ENCODE measurements at places on chromosomes 4 and X. TPM values are rescaled to one million over a fixed set of nuclear protein-coding genes. Genes with fewer than 3 reads are reported as not detected.
A peak's percentile ranks its signal among the peaks of the same experiment; 100 is the strongest.

DNA sequence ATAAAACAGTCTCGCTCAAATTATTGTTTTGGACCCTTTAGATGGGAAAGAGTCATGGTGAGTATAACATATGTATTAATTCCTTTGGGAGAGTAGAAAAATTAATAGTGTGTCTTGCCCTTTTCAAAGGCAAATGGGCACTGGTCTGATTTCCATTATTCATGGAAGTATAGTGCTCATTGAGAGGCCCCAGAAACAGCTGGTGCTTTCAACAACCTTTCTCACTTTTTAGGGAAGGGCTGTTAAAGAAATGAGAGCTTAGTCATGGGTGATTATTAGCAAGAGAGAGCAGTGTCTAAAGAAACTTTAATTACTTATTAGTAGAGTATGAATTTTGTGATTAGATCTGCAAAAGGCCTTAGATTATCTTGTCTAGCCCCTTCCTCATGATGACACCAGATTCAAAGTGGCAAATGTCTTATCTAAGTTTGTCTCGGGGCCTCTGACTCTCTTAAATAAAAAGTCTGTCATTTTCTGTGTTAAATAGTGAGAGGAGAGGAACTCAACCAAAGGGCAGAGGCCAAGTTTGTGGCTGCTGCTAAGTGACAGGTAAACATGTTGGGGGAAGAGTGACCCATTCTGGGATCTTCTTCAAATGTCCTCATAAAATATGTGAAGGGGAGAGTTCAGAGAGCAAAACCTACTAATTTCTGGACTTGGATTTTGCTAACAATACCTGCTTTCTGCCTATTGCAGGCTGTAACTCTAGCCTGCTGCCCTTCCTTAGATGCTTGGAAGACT lies 110.6 kb downstream of the REPS2 start:
- no peaks in the 10 kb centered on the region for H3K4me1 ChIP-seq
- no peaks in the 10 kb centered on the region for H3K36me3 ChIP-seq
- no peak overlapping the region for H3K27ac ChIP-seq
- H3K27me3 ChIP-seq: no peaks in the 10 kb centered on the region
- H3K4me3 ChIP-seq: no peak overlapping the region

DNA sequence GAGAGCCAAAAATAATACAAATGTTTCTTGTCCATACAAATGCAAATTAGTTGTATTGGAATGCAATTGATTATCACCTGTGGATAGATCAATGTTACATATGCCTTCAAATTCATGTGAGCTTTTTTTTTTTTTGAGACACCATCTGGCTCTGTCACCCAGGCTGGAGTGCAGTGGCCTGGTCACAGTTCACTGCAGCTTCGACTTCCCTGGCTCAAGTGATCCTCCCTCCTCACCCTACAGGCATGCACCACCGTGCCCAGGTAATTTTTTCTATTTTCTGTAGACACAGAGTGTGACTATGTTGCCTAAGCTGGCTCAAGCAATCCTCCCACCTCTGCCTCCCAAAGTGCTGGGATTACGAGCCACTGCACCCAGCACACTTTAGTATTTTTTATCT lies 38.6 kb upstream of the TMEM184C start:
- peaks cover 3% of the 10 kb centered on the region for H3K27me3 ChIP-seq
- peaks cover 2% of the 10 kb centered on the region for H3K4me1 ChIP-seq
- H3K27ac ChIP-seq: no peak overlapping the region
- no peaks in the 10 kb centered on the region for H3K36me3 ChIP-seq

- H3K36me3 ChIP-seq: no peaks in the 10 kb centered on the region
- no peaks in the 10 kb centered on the region for H3K4me1 ChIP-seq
- H3K4me3 ChIP-seq: no peak overlapping the region
- H3K27me3 ChIP-seq: peaks cover 7% of the 10 kb centered on the region
Measured at GRCh38 chr4:14985161-14985560, 17.1 kb upstream of the CPEB2 start.

DNA sequence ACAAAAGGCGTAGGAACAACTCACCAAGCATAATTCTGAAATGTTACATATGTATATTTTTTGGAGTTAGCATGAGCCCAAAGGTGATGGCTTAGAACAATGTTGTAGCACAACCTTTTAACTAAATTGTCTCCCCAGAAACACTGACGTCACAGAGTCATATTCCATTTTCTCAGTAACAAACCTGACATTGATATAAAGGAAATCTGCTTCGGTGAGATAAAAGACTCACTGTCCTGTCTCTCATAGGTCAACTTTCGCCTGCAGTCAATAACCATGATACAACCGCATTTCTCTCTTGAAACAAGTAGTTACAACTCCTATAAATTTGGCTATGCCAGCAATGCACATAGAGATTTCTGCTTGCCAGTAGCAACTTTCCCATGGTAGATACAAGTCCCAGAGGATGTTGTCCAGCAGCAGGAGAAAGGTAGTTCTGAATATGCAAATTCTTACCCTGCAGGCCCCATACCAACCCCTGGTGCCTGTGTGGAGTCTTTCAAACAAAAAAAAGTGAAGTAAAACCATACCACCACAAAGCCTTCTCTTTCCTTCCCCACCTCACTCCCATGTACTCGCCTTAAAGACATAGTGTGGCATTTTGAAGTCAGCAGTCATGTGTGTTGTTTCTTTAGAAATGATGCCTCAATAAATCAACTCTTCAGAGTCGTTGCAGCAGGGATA lies 47.9 kb downstream of the MTM1 start:
- peaks cover 43% of the 10 kb centered on the region for H3K36me3 ChIP-seq
- H3K27ac ChIP-seq: no peak overlapping the region
- H3K4me1 ChIP-seq: no peaks in the 10 kb centered on the region
- no peaks in the 10 kb centered on the region for H3K27me3 ChIP-seq
- no peak overlapping the region for H3K4me3 ChIP-seq

GRCh38 chrX:139058831-139059495 lies 347.4 kb upstream of the FGF13 start:
- H3K36me3 ChIP-seq: no peaks in the 10 kb centered on the region
- no peak overlapping the region for H3K27ac ChIP-seq
- no peak overlapping the region for H3K4me3 ChIP-seq
- DNase-seq: no peak

DNA sequence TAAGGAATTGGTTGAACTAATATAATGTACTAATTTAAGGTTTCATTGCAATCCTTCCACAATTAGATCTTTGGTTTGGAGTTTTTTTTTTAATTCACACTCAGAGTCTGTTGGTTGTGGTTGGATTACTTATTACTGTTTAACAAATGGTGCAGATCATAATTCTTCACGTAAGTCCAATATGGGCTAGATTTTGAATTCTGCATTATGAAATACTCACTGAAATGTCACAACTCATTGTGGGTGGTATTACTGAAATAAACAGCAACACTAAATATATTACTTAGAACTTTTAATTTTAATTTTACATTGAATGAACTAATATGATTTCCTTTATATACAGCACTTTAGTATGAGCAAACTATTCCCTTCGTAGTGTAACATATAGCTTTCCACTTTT lies 94.2 kb upstream of the MYOZ2 start:
- peaks cover 7% of the 10 kb centered on the region for H3K4me1 ChIP-seq
- no peak for DNase-seq
- H3K4me3 ChIP-seq: no peak overlapping the region
- no peaks in the 10 kb centered on the region for H3K36me3 ChIP-seq

GRCh38 chr4:83388313-83388676 lies 53.6 kb upstream of the HPSE start:
- H3K27ac ChIP-seq: peak overlapping the region; percentile 27
- H3K4me3 ChIP-seq: no peak overlapping the region
- peaks cover 16% of the 10 kb centered on the region for H3K4me1 ChIP-seq
- peak; percentile 39 for DNase-seq

DNA sequence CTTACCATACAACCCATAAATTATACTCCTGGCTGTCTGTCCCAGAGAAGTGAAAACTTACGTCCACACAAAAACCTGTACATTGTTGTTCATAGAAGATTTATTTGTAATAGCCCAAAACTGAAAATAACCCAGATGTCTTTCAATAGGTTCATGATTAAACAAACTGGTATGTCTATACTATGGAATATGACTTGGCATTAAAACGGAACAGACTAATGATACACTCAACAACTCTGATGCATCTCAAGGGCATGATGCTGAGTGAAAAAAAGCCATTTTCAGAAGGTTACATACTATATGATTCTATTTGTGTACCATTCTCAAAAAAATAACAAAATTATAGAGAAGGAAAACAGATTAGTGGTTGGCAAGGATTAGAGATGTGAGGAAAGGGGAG lies 11.6 kb upstream of the MND1 start:
- H3K27ac ChIP-seq: no peak overlapping the region
- no peaks in the 10 kb centered on the region for H3K4me1 ChIP-seq
- H3K27me3 ChIP-seq: no peaks in the 10 kb centered on the region
- no peaks in the 10 kb centered on the region for H3K36me3 ChIP-seq
- DNase-seq: no peak

DNA sequence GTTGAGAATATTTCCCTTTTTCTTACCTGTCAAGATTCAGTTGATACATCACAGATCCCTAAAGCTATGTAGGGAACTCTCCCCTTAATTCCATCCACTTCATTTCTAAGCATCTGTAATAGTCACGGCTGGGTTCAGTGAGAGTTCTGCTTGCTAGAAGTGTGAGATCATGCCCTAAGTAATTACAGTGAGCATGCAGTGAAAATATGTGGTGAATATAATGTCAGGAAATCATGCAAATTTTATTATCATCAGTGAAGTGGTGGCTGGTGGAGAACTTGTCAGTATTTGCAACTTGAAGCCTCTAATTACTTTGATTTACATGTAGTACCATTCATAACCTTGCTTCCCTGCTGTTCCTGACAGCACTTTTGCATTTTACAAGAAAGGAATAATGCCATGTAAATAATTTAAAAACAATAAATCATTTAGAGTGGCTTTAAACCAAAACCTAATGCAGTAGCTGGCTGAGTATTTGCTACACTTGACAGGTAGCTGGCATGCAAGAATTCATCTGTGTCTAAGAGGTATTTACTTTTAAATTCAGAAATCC lies 28.3 kb upstream of the CFAP299 start:
- no peaks in the 10 kb centered on the region for H3K4me1 ChIP-seq
- peaks cover 18% of the 10 kb centered on the region for H3K27me3 ChIP-seq
- no peaks in the 10 kb centered on the region for H3K36me3 ChIP-seq
- no peak overlapping the region for H3K27ac ChIP-seq
- H3K4me3 ChIP-seq: no peak overlapping the region

DNA sequence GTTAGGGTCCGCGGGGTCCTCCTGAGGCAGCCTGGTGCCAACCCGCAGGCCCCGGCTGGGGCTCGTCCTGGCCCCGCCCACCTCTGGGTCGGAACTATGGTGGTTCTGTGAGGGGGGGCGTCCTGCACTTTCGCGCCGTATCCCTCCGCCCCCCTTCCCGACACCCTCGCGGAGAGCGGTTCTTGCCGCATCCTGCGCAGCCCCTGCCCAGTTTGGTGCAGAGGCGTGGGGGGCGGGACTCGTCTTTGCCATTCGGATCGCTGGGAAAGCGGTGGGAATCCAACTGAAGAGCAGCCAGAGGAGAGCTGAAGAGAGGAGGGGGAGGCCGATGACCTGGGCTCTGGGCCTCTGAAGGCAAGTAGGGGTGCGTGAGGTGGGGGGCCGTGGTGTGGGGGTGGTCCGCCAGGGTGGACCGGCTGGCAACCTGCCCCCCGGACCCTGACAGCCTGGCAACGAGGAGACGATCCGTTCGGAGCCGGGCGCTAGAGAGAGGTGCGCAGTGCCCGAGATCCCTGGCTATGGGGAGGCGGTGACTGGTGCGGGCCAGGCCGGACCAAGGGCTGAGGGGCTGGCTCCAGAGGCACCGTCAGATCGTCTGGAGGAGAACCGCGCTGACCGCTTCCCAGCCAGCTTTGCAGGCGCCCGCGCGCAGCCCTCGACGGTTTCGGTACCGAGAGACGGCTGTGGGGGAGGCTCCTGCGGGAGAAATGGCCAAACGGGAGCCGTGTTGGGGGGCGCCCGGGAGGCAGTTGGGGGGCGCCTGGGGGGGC lies at the start of gene GPRASP1:
TSS of gene GPRASP1 (plus strand) at position 242 of the 770 bp plus-strand sequence. CDS start 2,431 bp downstream, outside the sequence.
- H3K4me1 ChIP-seq: peaks cover 11% of the 10 kb centered on the region
- peak within 1 kb of the TSS; percentile 52 for H3K27ac ChIP-seq
- H3K36me3 ChIP-seq: no peaks in the 10 kb centered on the region
- H3K27me3 ChIP-seq: peaks cover 6% of the 10 kb centered on the region

GRCh38 chrX:40778861-40779575 lies 43.7 kb upstream of the MED14 start:
- DNase-seq: no peak
- H3K27ac ChIP-seq: no peak overlapping the region
- no peaks in the 10 kb centered on the region for H3K27me3 ChIP-seq
- H3K36me3 ChIP-seq: no peaks in the 10 kb centered on the region
- H3K4me3 ChIP-seq: no peak overlapping the region

DNA sequence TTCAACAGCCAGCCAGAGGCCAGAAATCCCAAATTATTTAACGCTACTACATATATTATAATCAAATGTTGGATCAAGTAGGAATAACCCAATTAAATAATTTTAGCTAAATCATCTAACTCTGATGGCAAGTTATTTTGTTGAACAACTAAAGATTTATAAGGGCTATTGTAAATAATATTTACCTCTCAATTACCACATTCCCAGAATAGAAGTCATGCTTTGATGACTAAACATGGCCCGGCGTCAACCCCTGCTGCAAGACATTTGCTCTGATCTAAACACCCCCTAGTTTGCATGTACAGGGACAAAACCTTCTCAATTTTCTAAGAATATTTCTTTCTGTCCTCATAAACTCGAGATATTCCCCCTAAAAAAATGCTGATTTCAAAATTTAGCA lies 14.2 kb downstream of the VEGFC start:
- H3K27me3 ChIP-seq: no peaks in the 10 kb centered on the region
- DNase-seq: no peak
- H3K4me3 ChIP-seq: no peak overlapping the region
- no peaks in the 10 kb centered on the region for H3K4me1 ChIP-seq
- no peaks in the 10 kb centered on the region for H3K36me3 ChIP-seq

- DNase-seq: no peak
- H3K36me3 ChIP-seq: no peaks in the 10 kb centered on the region
- H3K27me3 ChIP-seq: peaks cover 1% of the 10 kb centered on the region
- H3K27ac ChIP-seq: no peak overlapping the region
Measured at GRCh38 chrX:10280071-10280470, 123.3 kb downstream of the CLCN4 start.

GRCh38 chrX:20973038-20973437 lies 401.2 kb upstream of the CNKSR2 start:
- DNase-seq: no peak
- no peaks in the 10 kb centered on the region for H3K4me1 ChIP-seq
- no peak overlapping the region for H3K4me3 ChIP-seq
- H3K27ac ChIP-seq: no peak overlapping the region
- no peaks in the 10 kb centered on the region for H3K36me3 ChIP-seq

ASB12 gene
- total RNA-seq: not detected

HTRA3 gene
- total RNA-seq: not detected

CC2D2A gene
- not detected for total RNA-seq

GABRB1 gene
- not detected for total RNA-seq

XK gene
- not detected for total RNA-seq

DOCK11 gene
- total RNA-seq: 79.0 TPM

HCCS gene
- 20.8 TPM for total RNA-seq

FAM120C gene
- total RNA-seq: 8.0 TPM

NPNT gene
- total RNA-seq: not detected

ADAM29 gene
- not detected for total RNA-seq

MAGEB10 gene
- total RNA-seq: not detected

CFAP47 gene
- total RNA-seq: not detected

PFKFB1 gene
- total RNA-seq: 0.45 TPM

TBC1D14 gene
- total RNA-seq: 53.7 TPM

RHOXF2 gene
- not detected for total RNA-seq

SOD3 gene
- total RNA-seq: not detected

Measured in activated CD4-positive, alpha-beta memory T cell treated with anti-CD3 and anti-CD28 coated beads, Interleukin-2, amount 10 ng/mL, durations not matched to agents 7 days and 5 days (primary cell).